ENCODE measurements at places on chromosomes 7 and 10.

DNA sequence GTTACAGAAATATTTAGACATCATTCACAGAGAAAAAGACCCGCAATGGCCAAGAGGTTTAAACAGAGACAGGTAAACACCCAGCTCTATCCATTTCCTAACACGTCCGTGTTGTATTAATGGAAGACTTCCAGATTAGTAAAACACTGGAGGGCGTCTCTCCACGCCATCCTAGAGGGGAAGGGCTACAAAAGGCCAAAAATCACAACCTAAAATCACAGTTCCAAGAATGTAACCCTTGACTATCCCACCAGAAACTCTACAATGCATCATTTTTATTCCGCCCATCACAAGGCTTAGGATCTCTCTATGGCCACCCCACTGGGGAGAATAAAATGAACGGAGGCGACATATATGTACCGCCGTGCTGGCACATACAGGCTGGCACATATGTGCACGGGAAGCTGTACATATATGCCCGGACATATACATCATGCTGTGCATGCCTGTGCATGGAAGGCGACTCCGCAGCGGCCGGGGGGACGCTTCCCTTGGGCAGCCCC is 734 bp downstream of the PCLO start:
- no peak for DNase-seq

DNA sequence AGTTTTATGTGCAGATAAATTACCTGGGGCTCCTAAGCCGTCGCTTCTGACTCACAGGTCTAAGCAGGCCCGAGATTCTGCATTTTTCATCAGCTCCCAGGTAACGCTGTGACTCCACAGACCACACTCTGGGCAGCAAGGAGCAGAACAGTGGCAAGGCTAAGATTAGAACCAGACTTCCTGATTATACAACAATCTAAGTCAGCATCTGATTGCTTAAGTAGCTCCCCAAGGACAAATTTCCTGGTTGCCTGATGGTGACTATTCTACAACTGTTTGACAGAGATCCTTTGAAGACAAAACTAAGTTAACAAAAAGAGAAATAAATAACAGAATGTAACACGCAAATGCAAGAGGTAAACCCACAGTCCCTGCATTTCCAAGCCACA is 69.0 kb downstream of the CREB3L2 start:
- DNase-seq: no peak

DNA sequence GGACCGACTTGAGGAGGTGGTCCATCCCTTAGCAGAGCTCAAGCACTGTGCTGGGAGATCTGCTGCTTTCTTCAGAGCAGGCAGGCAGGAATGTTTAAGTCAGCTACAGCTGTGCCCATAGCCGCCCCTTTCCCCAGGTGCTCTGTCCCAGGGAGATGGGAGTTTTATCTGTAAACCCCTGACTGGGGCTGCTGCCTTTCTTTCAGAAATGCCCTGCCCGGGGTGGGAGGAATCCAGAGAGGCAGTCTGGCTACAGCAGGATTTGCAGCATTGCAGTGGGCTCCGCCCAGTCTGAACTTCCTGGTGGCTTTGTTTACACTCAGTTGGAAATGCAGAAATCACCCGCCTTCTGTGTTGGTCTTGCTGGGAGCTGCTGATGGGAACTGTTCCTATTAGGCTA is 51.2 kb upstream of the SEMA3A start:
- DNase-seq: no peak

GRCh38 chr7:51315393-51316261 is 982 bp downstream of the COBL start:
- peak; percentile 59 for DNase-seq

DNA sequence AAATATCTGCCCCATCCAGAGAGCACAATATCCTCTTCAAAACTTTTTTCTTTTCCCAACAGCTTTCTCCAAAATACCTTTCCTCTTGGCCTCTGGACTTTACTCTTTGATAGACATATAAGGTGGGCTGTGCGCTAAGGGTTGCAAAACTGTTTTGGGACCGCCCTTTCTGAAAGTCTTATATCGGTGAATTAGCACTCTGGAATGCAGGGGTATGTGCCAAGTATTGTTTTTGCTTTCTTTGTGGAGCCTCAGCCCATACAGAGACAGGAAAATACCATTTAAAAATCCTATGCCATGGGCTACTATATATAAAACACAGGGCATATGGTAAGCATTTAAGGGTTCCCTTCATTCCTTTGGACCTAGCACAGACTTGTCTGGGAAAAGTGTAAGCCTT is 37.7 kb downstream of the PPP1R17 start:
- no peak for DNase-seq

DNA sequence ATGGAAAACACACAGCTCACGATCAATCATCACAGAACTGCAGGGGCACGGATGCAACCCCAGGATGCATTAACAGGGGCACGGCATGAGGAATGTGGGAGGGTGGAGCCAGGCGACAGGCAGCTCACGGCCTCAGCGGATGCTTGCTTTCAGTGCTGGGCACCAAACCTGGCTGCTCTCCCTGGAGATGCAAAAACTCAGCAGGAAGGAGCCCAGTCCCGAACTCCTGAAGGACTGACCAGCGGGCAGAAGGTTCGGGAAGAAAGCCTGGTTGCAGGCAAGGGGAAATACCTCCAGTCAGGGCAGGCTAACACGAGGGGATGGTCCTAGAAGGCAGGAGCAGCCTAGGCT is 66.8 kb downstream of the CHST15 start:
- DNase-seq: no peak

DNA sequence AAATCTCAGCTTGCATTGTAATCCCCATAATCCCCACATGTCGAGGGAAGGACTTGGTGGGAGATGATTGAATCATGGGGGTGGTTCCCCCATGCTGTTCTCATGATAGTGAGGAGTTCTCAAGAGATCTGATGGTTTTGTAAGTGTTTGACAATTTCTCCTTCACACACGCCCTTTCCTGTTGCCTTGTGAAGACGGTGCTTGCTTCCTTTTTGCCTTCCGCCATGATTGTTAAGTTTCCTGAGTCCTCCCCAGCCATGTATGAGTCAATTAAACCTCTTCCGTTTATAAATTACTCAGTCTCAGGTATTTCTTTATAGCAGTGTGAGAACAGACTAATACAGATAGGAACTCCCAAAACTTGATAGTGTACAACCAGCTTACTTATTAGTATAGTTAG is 98.6 kb downstream of the CREM start:
- DNase-seq: no peak

- DNase-seq: no peak
Observed at GRCh38 chr10:109892931-109893330, 30.4 kb downstream of the XPNPEP1 start.

DNA sequence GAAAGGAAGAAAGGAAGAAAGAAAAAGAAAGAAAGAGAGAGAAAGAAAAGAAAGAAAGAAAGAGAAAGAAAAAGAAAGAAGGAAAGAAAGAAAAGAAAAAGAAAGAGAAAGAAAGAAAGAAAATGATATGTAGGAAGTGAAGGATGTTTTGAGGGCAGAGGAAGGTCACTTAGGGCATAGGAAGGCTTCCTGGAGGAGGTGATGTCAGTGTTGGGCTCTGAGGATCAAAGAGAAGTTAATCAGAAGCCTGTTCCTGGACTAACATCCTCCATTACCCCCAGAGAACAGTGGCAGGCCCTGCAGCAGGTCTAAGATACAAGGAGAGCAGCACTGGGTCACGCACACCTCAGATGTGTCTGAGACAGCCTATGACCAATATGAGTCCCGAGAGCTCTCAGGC is 54.7 kb upstream of the CALN1 start:
- DNase-seq: no peak

- no peak for DNase-seq
Observed at GRCh38 chr7:17109020-17109419, 189.4 kb upstream of the AHR start.

- DNase-seq: no peak
Observed at GRCh38 chr7:7256731-7257274, 74.5 kb downstream of the C1GALT1 start.

GRCh38 chr10:113552701-113553100 is at the start of gene HABP2:
HABP2 (plus strand) TSS chr10:113553053; CDS start chr10:113553122, 69 bp downstream.
- no peak for DNase-seq
